Right kidney (tissue), 9 donors: ENCODE measurements at places on chromosomes 1 and 21.
A peak's percentile ranks its signal among the peaks of the same experiment; 100 is the strongest.

- DNase-seq = no peak
Observed at GRCh38 chr1:170213596-170213995, 67.8 kb downstream of the NTMT2 start.

- DNase-seq = no peak
Observed at GRCh38 chr21:46071082-46071481, 26.8 kb upstream of the COL6A2 start.

- no peak for DNase-seq
Observed at GRCh38 chr1:86238226-86238625, 81.7 kb upstream of the COL24A1 start.

DNA sequence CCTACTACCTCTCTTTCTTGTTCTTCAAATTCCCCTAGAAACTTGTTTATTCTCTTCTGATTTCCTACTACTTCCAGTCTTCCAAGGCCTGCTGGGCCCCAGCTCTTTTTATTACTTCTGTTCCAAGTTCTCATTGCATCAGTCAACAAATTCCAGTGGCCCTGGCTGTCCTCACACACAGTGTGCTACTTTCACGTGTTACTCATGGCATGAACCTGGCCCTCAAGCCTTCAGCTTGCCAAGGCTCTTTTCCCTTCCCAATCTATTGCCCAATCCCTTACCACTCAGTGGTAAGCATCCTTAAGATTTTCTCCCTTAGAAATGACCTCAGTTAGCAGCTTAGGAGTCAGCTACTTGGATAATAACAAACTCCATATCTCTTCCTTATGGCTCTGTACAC, 613.5 kb downstream of the LMO4 start:
- no peak for DNase-seq

- DNase-seq = peak; percentile 89
Observed at GRCh38 chr1:214280386-214281020, 456 bp upstream of the SMYD2 start.

- DNase-seq = no peak
Observed at GRCh38 chr1:41485605-41486004, 1.1 kb upstream of the EDN2 start.

DNA sequence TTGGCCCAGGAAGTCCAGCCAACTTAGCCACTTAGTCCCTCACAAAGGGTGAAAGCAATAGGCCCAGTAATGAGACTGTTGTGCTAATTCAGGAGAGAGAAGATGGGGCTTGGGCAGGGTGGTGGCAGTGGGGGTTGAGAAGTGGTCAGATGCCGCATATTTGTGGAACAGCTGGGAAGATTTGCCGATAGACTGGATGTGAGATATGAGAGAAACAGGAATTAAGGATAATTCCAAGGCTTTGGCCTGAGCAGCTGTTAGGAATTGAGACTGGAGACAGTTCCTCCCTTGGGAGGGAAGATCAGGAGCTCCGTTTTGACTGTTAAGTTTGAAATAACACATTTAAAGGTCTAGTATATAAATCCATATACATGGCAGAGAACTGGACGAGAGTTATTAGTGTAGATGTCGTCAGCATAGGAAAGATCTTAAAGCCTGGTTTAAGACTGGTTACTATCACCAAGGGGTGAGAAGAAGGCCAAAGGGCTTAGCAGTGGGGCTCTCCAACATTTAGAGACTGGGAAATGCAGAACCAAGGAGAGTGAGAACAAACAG, 323.7 kb upstream of the FAM78B start:
- DNase-seq = no peak

- no peak for DNase-seq
Observed at GRCh38 chr1:163168053-163168452, 34.7 kb downstream of the RGS5 start.
